Activated T-cell treated with anti-CD3 and anti-CD28 coated beads for 4 hours (primary cell): ENCODE measurements at places on chromosomes 12 and 14.

- no peak for DNase-seq
Measured at GRCh38 chr14:68790644-68791077, 2.2 kb downstream of the ZFP36L1 start.

DNA sequence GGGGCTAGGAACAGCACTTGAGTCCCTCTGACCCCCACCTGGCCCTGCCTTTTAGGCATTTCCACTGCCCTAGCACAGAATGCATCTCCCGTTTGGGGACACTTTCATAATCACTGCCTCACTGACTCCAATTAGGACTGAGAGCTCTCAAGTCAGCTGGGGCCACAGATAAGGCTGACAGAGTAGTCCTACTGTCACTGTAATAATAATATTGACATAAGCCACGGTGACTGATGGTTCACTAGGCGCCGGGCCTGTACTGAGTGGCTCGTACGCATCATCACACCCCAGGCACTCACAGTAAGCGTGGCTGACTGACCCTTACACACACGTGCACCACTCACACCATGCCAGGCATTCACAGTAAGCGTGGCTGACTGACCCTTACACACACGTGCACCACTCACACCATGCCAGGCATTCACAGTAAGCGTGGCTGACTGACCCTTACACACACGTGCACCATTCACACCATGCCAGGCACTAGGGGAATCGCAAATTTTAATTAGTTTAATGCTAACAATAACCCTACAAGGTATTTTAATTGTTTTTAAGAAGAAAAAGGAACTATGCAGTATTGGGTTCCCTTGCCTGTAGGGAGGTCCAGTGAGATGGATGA, 87.7 kb downstream of the CHGA start:
- no peak for DNase-seq

DNA sequence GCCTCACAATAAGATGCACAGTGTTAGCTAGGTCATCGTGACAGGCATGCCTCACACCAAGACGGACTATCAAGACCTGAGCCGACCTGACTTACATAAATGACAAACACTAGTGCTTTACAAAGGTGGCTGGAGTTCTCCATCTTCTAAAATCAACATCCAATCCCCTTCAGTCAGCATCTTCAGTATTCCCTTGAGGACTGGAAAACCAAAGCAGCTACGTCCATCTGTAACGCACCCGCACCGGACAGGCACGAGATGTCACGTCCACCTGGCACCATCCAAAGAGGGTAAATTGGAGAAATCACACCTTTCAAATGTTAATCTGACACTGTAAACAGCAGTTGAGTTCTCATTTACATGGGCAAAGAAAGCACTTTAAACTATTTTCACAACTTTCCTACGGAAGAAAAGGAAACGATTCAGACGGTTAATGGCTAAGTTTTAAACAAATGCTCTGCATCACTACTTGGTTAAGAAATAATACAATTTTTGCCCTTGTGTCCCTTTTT, 130.2 kb downstream of the PRICKLE1 start:
- no peak for DNase-seq

DNA sequence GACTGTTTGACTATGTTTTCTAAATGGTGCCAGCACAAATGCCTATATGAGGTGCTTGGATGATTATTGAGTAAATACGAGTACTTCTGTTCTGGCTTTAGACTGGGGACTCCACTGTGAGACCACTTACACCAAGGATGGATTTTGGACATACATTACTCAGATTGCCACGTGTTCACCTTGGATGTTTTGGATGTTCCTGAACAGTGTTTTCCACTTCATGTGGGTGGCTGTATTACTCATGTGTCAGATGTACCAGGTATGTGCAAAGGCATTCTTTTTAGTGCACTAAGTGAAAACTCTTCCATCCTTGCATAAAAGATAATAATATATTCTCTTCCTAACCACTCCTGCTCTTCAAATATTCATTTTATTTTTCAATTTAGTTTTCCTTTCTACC, 30.7 kb downstream of the CSRP2 start:
- no peak for DNase-seq

DNA sequence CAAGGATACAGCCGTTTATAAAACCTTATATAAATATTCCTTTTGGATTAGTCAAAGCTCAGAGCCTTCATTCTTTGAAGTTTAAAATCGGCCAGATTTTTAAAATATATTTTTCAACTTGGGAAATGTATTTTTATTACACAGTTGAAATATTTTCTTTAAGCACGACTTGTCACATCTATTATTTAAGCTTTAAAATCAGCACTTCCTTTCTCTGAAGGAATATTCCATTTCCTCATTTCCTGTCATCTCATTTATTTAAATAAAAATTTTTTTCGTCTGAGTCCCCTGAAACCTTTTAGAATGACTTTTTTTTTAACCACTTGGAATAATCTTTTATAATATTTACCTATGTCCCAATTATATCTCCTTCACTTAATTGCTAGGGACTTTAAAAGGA, 107.5 kb upstream of the PDE3A start:
- DNase-seq = no peak

- no peak for DNase-seq
Measured at GRCh38 chr14:22007784-22008412, 334.3 kb upstream of the OR4E1 start.

GRCh38 chr12:99911967-99912366, 72.8 kb downstream of the ANKS1B start:
- DNase-seq = no peak

- no peak for DNase-seq
Measured at GRCh38 chr14:95828649-95829265, 47.9 kb upstream of the TUNAR start.

- DNase-seq = no peak
Measured at GRCh38 chr12:70666364-70666763, 29.1 kb upstream of the PTPRB start.

GRCh38 chr12:42382013-42382696, 56.2 kb downstream of the PPHLN1 start:
- DNase-seq = no peak

- DNase-seq = no peak
Measured at GRCh38 chr12:25960143-25960542, 1.7 kb downstream of the RASSF8 start.

GRCh38 chr14:36022765-36023410, 153.6 kb downstream of the PTCSC3 start:
- DNase-seq = no peak

GRCh38 chr12:31322801-31323207, 3.1 kb downstream of the SINHCAF start:
- no peak for DNase-seq

- DNase-seq = no peak
Measured at GRCh38 chr12:65330331-65330730, 51.8 kb downstream of the MSRB3 start.

GRCh38 chr12:7705846-7706245, 5.4 kb upstream of the DPPA3 start:
- DNase-seq = no peak

DNA sequence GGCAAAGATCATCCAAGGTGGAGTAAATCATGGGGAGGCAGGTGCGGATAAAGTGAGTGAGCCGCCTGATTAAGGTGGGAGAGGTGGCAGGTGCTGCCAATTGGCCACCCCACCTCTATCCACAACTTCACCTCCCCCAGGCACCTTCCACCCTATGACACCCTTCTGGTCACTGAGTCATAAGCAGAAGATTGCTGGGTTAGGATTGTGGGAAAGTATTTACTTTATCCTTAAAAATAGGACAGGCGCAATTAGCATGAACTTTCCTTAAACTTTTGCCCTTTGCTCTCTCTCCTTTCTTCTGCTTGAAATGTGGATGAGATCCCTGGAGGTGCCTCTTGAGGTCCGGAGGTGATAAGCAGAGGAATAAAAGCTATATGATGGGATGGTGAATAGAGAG, 14.9 kb upstream of the BMP4 start:
- no peak for DNase-seq

- DNase-seq = no peak
Measured at GRCh38 chr14:105901226-105901625, 374.8 kb downstream of the TMEM121 start.

DNA sequence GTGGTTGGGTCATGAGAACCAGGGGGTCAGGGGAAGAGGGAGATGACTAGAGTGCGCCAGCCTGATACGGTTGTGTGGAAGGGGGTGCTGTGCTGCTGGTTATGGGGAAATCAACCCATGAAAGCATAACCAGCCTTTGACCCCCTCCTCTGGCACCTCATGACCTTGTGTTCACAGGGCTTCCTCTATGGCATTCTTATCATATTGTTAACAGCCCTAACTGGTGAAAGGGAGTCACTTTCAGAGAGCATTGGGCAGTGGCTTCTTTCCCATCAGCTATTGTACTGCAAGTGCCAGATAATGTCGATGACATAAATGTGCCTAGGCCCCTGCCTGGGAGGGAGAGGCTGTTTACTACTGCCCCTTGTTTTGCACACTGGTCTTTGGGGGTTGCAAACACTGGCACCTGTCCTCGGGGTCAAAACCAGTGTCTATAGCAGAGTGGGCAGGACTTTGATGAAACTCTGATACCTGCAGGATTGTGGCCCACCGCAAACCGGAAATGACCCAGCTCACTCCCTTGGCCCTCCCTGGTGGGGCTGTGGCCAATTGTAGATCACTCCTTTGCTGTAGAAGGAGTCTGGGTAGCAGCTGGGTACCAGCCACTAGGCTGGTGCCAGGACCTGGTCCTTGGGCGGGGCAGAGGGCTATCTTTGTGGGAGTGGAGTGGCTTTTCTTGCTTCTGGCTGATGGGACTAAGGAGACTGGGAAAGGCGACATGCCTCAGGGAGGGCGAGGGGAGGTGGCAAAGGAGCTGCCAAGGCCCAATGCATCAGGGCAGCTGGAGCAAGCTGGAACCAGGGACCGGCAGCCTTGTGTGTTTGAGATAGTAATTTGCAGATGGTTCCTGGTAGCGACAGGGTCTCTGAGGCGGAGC, 634 bp upstream of the TMEM63C start:
- no peak for DNase-seq

GRCh38 chr12:107845980-107846659, 71.6 kb downstream of the ASCL4 start:
- no peak for DNase-seq

DNA sequence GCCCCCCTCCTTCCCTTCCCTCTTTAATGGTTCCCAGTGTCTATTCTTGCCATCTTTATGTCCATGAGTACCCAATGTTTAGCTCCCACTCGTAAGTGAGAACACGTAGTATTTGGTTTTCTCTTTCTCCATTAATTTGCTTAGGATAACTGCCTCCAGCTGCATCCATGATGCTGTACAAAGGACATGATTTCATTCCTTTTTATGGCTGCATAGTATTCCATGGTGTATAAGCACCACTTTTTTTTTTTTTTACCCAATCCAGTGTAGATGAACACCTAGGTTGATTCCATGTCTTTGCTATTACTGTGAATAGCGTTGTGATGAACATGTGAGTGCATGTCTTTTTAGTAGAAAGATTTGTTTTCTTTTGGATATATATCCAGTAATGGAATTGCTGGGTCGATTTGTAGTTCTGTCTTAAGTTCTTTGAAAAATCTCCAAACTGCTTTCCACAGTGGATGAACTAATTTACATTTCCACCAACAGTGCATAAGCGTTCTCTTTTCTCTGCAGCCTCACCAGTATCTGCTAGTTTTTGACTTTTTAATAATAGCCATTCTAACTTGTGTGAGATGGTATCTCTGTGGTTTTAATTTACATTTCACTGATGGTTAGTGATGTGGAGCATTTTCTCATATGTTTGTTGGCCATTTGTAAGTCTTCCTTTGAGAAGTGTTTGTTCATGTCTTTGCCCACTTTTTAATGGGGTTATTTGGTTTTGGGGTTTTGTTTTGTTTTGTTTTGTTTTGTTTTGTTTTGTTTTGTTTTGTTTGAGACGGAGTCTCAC, 26.0 kb downstream of the RPS29 start:
- no peak for DNase-seq

- DNase-seq = no peak
Measured at GRCh38 chr14:94401083-94401482, 12.7 kb upstream of the SERPINA1 start.

GRCh38 chr12:94191023-94191422, 42.6 kb downstream of the PLXNC1 start:
- no peak for DNase-seq

DNA sequence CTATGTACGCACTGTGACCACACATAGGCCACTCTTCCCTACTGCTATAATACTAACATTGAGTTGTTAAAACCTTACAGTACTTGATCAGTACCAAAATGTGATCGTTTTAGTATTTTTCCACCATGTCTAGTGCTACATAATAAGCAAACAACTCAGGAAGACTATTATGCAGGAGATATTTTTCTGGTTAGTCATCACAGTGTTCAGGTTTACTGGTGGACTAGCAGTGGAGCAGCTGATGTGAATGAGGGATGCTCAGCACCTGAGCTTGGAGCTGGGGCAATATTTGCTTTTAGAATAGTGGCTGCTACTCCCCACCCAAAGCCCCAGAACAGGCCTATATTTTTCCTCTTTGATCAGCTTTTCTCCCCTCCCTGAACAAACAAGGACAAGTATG, 513.1 kb downstream of the KCNH5 start:
- DNase-seq = no peak

- no peak for DNase-seq
Measured at GRCh38 chr12:43057566-43057965, 468.0 kb upstream of the PRICKLE1 start.

- DNase-seq = no peak
Measured at GRCh38 chr12:84862186-84862585, 50.4 kb downstream of the SLC6A15 start.

- no peak for DNase-seq
Measured at GRCh38 chr12:3980504-3981272, 107.5 kb upstream of the PARP11 start.

- DNase-seq = no peak
Measured at GRCh38 chr14:80378084-80378690, 166.9 kb upstream of the DIO2 start.
